Inflammatory macrophage treated with lipopolysaccharide for 1 hour (primary cell): ENCODE measurements at places on chromosomes 7 and 10.

- DNase-seq = no peak
Measured at GRCh38 chr7:11436316-11436715, 395.7 kb downstream of the THSD7A start.

DNA sequence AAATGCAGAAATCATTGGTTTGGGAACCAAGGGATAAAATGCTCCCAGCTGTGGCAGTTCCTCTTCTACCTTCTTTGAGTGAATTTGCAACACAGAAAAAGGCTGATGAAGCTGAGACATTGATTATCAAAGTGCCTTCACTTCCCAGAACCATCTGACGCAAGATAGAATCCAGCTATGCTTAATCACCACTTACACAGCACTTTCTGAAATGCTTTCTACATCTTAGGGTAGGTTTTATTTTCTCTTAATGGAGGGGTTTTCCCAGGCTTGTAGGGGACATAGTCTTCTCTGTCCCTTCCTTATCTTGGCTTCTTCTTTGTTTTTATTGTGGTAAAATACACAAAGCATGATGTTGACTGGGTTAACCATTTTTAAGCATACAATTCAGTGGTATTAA lies 332.6 kb upstream of the ZNF32 start:
- peak; percentile 65 for DNase-seq

- no peak for DNase-seq
Measured at GRCh38 chr7:146741911-146742310, 625.3 kb downstream of the CNTNAP2 start.

DNA sequence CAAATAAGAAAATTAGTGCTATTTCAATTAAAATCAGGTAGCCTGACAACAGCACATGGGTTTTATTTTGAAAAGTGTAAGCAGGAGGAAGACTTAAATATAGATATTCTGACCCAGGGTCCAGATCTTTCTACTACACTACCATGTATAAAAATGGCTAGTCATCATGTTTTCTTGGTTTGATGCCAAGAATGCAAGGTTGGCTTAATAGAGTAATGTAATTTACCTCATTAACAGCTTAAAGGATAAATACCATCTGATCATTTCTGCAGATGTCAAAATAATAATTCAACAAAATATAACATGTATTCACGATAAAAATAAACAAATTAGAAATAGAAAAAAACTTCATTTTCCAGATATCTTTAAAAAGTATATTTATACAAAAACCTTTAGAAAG lies 39.4 kb downstream of the FRMD4A start:
- no peak for DNase-seq

DNA sequence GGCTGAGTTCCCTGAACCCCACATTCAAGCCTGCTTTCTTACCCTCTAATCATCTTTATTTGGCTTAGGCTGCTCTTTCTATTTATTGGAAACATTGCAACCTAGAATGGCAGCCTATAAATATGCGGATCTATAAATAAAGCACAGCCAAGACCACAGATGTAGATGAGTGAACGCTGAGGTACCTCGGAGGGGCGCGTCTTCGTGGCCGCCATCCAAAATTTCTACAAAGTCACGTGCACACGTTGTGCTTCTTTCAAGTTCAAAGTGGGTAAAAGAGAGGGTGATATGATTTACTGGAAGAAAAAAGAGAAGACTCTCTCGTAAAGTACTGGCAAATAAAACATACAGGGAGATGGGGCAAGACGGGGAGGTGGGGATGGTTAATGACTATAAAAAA lies 132.6 kb upstream of the RSU1 start:
- no peak for DNase-seq
